ENCODE measurements at places on chromosomes 4 and X.

DNA sequence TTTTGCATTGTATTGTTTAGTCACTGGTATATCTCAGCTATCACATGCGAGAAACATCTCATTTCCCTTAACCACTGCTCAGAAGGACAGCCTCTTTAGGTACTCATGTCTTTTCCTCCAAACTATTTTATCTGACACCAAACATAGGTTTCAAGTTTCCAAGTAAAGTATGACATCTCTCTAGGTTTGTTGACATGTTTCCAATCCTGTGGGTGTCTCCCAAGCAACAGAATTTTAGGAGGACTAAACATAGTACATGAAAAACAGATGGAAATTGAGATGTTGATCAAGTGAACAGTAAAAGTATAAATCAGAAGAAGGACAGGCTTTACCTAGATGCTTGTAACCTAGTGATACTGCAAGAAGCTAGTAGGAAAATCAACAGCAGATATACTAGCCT, 371.4 kb downstream of the DTHD1 start:
- DNase-seq: no peak

- no peak for DNase-seq
Observed at GRCh38 chr4:15402146-15402545, 25.7 kb upstream of the C1QTNF7 start.

GRCh38 chr4:144715230-144715629, 69.3 kb downstream of the HHIP start:
- DNase-seq: no peak

DNA sequence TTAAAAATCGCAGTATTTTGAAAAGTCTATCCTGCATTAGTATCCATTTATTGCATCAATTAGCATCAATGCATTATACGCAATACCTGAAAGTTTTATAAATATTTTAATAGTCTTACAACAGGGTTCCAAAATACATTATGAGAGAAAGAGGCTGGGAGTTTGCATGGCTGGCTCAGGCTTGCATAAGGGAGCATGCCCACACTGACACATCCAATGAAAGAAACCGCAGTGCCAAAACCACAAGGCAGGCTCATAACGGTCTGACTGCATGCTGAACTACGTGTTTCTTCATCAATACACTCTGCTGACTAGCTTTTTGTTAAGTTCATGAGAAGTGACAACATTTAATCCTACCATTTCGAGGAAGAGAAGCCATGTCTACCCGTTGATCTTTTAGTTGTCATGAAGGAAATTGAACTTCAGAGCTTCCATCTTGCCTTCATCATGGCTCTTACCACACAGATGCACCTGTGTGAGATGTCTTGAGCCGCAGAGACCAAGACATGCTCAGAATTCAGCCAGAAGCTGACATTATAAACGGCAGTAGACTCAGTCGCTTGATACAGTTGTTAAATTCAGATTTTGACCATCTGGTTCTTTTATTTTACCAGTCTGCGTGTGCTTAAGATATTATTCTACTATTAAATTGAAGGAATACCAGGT, 168.8 kb upstream of the FRG1 start:
- DNase-seq: no peak

DNA sequence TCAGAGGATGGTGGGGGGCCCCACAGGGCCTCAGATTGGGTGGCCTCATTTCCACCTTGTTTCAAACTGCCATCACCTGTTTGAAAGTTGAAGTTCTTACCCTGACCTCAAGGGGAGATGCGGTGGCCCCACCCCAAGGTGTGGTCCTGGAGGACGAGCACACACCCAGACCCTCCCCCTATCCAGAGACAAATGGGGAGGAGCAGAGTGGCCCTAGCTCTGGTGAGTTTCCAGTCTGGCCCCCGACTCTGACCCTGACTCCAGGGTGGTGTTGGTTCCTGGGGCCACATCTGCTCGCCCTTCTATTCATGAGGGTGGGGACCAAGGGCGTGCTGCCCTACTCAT, 36.3 kb upstream of the ADRA2C start:
- no peak for DNase-seq

DNA sequence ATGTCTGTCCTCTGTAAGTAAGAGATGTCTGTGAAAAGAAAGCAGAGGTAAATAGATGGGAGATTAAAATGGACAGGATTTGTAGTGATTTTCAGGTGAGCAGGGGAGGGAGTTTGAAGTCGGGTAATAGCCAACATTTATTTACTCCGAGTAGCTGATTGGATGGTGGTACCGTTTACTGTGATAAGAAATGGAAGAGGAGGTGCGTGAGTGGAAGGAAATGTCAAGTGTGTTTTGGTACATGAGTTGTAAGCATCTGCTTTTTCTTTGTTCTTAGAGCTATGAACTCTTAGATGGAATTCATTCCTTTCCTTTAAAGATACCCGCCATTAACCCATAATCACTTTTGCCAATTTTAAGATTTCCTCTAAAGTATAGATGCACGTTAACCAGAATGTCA, 45.5 kb downstream of the SGMS2 start:
- DNase-seq: no peak

- DNase-seq: no peak
Observed at GRCh38 chrX:109943740-109944092, 59.2 kb upstream of the TMEM164 start.

DNA sequence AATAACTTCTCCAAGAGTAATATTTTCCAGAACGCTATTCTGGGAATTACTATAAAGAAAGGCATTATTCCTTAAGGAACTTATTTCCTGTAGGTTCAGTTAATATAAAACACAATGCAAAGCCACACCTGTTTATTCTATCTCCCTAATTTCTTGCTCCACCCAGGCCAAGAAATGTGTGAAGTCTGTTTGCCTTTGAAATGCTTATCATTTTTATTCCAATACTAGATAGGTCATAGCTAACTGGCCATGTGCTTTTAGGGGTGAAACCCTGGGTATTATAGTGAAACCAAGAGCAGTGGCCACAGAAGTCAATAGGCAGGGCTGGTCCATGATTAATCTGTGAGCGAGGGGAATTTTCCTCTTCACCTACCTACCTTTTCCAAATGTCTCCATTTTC, 14.8 kb downstream of the CXCL3 start:
- no peak for DNase-seq
